ENCODE measurements at places on chromosomes 11 and 22.

DNA sequence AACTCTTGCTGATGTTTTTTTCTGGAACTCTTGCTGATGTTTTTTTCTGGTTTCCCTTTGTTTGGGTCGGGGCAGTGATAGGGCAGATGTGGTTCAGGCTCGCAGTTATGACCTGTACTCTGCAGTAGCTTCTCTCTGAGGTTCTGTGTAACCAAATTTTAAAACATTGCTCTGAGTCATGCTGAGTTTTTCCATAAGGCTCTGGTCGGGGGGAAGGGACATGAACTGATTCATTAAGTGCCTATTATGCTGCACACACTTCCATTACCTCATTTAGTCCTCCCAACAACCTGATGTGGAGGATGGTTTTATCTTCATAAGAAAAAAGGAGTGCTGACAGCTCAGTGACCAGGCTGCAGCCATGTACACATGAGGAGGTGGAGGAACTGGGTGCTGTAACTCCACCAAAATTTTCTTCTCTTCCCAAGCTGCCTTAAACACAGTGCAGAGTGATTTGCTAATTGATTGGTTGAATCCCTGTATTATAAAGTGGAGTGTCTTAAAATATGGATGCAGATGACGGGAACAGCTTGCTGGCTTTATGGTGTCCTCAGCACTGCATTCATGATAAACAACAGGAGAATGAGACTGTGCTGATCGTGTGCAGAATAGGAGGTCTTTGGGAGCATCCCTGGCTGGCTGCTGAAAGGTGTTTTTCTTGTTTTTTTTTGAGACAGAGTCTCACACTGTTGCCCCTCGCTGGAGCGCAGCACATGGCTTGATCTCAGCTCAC is 19.1 kb downstream of the TNRC6B start:
- peak; percentile 6 for DNase-seq

- DNase-seq: no peak
Measured at GRCh38 chr22:23085785-23086184, 15.5 kb downstream of the GNAZ start.

GRCh38 chr11:35111161-35112055 is 27.6 kb upstream of the CD44 start:
- no peak for DNase-seq

DNA sequence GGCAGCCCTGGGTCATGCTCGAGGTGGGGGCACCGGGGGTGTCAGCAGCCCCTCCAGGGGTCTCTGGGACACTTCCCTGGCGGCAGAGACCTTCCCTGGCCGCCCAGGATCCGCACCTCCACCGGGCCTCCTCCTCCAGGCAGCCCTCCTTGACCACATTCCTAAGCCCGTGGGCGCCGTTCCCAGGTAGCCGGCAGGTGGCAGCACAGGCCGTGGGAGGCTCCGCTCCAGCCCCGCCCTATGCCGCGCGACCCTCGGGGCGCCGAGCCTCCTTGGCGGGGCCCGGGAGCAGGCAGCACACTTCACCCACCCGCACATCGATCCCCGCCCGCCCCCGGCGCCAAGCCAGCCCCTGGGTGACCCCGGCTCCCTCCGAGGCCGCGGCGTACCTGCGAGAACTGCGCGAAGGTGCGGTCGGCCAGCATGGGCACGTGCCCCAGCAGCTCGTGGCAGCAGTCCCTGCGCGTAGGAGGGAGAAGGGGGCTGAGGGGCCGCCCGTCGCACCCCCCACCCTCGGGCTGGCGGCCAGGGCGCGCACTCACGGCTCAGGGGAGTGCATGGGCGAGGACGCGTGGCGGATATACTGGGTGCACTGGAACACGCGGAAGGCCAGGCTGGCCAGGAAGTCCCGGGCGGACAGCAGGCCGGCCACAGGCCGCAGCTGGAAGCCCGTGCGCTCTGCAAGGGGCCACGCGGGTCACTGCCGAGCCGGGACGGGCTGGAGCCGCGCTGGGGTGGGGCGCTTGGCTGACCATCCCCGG is 5.3 kb upstream of the INS start:
- no peak for DNase-seq

- no peak for DNase-seq
Measured at GRCh38 chr11:102546923-102547471, 16.4 kb upstream of the MMP7 start.

- peak; percentile 33 for DNase-seq
Measured at GRCh38 chr11:45042560-45042959, 91.9 kb upstream of the TP53I11 start.

DNA sequence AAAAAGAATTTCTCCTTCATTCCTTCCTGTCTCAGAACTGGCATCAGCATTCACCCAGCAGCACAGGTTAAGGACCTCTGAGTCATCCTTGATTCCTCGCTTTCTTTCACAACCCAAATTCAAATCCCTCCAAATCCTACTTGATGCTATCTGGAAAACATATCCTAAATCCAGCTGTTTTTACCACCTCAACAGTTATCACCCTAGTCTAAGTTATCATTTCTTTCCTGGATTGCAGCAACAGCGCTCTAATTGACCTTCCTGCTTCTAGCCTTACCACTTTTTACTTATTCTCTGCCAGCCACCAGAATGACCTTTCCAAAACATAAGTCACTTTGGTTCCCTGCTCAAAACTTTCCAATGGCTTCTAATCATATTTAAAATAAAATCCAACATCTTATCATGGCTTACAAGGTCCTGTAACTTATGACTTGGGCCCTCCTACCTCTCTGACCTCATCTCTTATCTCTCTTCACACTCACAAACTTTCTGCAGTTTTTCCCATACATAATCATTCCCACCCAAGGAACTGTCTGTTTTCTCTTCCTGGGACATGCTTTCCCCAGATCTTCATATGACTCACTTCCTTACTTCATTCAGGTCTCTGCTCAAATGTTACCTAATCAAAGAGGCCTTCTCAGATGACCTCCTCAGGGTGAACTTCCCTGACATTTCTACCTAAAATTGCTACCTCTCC is 119.4 kb downstream of the TTC28 start:
- peak; percentile 35 for DNase-seq

DNA sequence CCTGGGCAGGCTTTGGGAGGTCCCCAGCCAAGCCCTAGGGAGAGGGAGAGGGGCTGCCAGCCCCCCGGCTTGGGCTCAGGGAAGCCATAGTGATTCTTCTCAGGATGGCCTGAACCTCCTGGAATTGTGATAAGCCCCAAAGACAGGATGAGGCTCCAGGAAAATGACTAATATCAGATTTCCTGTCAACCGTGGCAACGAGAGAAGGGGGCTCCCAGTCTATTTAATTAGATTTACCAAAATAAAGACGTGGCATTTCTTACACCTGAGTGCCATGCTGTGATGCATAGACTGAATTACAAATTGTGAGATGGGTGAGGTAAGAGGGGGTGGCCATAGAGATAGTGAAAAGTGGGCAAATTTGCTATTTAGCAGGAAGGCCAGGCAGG is 20.4 kb downstream of the SERPINH1 start:
- no peak for DNase-seq

DNA sequence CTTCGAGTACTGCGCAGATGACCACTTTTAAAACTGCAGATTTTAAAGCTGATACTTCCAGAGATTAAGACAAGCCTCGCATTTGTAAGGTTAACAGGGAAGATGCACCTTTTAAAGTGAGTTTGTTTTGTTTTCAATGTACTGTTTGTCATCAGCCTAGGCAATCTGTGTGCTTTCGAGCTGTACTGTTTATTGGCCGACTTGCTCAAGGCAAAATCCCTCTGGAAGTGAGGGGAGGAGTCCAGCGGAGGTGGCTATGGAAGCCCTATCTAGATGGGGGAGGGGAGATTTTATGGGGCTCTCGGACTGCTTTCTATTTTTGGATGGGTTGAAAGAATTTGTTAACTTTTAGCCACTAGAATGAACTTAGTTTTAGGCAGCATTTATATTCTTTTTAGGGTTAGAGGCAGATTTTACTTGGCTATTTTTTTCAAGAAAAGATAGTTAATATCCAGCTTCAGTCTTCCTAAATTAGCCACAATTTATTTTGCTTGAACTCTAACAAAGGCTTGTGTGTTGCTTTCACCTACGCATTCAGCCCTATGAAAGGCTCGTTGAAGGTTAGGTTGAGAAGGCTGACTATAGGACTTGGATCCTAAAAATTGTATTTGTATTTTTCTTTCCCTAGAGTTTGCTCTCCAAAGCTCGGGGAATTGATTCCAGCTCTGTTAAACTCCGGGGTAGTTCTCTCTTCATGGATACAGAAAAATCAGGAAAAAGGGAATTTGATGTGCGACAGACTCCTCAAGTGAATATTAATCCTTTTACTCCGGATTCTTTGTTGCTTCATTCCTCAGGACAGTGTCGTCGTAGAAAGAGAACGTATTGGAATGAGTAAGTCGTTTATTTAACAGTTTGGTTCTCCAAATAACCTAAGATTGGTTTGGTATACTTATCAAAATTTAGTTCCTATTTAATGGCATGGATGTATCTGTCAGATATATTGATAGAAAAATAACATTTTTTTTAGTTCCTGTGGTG is 2.1 kb downstream of the WEE1 start:
- DNase-seq: peak; percentile 84

- no peak for DNase-seq
Measured at GRCh38 chr11:46983598-46983997, 47.0 kb downstream of the CSTPP1 start.

DNA sequence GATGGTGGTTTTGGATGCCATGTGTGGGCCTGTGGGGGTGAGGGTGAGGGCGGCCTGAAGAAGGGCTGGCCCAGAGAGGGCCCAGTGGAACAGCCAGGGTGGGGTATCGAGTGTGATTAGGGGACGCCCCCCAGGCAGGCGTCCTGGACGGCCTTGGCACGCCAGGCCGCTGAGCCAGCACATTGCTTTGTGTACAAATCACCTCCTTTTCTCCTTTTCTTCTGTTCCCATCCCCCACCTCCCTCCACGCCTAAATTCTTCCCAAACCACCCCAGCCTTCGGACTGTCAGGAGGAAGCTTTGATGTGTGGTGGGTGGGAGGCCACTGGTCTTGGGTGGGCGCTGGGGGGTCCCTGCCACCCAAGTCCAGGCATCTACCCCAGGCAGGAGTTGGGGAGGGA is 7.8 kb upstream of the CD248 start:
- no peak for DNase-seq

GRCh38 chr22:20211997-20212753 is 55.9 kb downstream of the RTN4R start:
- DNase-seq: no peak

DNA sequence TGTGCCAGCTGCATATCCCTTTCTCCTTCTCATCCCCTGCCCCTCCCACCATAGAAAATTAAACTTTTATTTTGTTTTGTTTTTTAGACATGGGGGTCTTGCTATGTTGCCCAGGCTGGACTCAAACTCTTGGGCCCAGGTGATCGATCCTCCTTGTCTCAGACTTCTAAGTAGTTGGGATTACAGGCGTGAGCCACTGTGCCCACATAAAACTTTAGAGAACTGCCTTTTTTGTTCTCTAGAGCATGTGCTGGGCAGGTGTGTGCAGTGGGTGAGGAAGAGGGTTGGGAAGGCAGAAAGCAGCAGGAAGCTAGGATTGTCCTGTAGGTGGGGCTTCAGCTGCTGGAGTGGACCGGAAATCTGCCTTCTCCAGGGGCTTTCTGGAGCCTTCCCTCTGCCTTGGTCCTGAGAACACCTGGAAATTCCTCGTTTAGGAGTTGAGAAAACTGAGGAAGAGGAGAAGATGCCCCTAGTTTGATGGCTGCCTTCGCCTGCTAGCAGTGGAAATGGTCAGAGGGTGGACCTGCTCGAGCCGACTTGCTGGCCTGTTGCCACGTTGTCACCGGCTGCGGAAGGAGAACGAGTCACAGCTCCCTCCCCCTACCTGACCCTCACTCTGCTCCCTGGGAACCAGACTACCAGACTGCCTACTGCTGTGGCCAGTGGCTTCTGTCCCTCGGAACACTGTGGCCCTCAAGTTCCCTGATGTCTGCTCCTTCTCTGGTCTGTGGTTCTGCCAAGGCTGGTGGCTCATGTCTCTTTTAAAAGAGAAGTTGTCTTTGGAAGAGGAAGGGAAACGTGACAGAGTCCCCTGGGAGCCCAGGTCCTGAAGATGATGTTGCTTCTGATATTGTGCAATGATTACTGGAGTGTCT is 4.0 kb downstream of the ST14 start:
- DNase-seq: peak; percentile 19

DNA sequence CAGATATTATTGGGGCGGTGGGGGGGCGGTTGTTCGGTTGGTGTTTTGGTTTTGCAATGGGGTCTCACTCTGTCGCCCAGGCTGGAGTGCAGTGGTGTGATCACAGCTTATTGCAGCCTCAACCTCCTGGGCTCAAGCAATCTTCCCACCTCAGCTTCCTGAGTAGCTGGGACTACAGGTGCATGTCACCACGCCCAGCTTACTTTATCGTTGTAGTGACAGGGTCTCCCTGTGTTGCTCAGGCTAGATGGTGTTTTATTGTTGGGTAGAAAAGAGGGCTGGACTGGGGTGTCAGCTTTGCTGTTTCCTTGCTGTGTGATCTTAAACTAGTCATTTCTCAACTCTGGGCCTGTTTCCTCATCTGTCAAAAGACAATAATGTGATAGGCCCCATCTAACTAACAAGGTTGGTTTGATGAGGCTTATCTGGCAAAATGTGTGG is 17.5 kb upstream of the MYH9 start:
- no peak for DNase-seq

DNA sequence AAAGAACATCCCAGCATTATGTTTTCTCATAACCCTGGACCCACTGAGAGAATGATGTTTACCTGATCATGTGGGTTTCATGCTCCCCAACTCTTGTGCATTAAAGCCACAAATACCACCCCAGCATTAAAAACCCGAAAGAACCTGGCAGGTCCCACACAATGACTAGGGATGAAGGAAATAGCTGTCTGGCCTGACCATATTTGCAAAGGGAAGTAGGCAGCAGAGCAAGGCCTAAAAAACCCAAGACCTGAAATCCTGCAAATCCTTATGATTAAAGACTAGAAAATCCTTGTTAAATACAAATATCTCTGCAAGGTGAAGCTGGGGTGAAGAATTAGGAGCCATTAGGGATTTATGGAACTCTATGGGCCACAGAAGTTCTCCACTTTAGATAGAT is 23.7 kb downstream of the PAK1 start:
- no peak for DNase-seq

- no peak for DNase-seq
Measured at GRCh38 chr11:128809128-128809527, 58.0 kb downstream of the KCNJ1 start.

DNA sequence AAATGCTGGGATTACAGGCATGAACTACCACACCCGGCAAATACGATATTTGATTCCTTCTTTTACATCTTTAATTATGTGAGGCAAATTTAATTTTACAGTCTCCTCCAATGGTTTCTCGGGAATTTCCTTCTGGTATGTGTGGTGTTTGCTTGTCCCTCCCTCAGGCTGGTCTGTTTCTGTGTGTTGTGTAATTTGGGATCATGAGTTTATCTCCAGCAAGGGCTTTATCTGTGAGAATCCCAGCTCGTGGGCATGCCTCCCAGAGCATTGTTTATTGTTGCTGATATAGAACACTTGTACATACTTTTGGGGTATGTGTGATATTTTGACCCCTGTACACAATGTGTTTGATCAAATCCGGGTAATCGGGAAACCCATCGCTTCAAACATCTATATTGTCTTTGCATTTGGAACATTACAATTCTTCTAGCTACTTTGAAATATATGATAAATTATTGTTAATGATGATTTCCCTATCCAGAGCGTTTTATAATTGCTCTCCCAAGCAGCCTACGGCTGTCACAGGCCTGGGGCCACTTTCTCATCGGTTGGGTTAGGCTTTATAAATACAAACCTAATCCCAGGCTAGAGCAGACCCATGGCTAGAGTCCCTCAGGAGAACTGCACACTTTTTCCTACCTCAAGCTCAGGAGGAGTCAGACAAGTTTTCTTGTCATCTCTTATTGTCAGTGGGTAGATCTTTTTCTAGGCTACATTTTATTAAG is 15.0 kb upstream of the PRR5 start:
- no peak for DNase-seq

All from A549 (cell line).